ENCODE measurements at places on chromosomes 1 and 21.
A peak's percentile ranks its signal among the peaks of the same experiment; 100 is the strongest.

DNA sequence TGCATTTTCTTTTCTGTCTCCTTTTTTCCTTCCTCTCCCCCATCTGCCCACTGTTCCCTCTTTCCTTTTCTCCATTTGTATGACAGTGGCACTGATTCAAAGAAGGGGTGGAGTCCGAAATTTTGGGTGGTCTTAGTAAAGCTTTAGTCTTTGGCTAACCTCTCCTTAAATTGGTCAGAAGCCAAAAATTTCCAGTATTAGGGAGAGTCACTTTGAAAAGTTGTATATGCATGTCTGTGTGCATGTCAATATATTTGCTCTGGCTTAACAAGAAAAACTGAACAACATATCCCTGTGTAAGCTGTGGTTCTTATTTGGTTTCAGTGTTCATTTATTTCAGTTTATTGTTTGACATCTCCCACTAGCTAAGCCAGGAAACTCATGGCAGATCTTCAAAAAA lies 314.8 kb upstream of the CXADR start:
- no peaks in the 10 kb centered on the region for H3K36me3 ChIP-seq
- H3K27me3 ChIP-seq: no peaks in the 10 kb centered on the region
- no peak overlapping the region for H3K4me3 ChIP-seq
- no peak for DNase-seq

DNA sequence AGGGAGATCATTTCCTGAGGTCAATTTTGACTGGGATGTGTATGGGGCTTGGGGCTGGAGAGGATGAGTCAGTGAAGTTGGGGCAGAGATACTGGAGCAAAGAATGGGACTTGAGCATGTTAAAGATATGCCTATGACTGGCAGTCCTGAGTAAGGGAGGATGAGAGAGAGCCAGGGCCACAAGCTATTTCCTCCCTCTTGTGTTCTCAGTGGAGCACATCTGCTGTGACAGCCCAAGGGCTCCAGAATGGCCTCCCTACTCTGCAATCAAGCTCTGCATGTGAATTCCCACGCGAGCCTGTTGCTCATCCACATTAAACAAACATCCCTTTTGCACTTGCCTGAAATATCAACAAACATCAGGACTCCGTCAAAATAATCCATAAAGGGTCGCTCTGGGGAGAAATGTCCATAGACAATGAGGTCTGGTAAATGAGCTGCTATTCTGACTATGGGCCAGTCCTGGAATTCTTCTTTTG lies 9.2 kb downstream of the ADCY10 start:
- H3K36me3 ChIP-seq: no peaks in the 10 kb centered on the region
- H3K27me3 ChIP-seq: no peaks in the 10 kb centered on the region
- H3K4me3 ChIP-seq: no peak overlapping the region
- H3K4me1 ChIP-seq: no peaks in the 10 kb centered on the region
- no peak for DNase-seq
- no peak overlapping the region for H3K27ac ChIP-seq

DNA sequence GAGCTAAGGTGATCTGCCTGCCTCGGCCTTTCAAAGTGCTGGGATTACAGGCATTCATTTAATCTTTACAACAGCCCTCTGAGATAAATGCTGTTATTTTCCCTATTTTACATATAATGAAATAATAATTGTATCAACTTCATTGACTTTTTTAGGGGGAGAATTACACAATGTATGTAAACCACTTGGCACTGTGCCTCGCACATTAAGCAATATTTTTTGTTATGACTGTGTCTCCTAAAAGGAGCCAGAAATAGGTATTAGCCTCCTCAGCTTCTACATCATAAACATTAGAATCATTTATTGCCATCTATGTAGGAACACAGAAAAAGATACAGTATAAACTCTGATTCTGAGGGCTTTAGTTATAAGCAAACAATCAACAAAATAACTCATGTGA lies 1.1 kb upstream of the DNAJC28 start:
- H3K27ac ChIP-seq: no peak overlapping the region
- no peak overlapping the region for H3K4me3 ChIP-seq
- H3K4me1 ChIP-seq: peaks cover 10% of the 10 kb centered on the region

GRCh38 chr21:29005696-29006095 lies 13.0 kb upstream of the LTN1 start:
- no peak overlapping the region for H3K4me3 ChIP-seq
- H3K36me3 ChIP-seq: peaks cover 10% of the 10 kb centered on the region
- no peak for DNase-seq
- no peaks in the 10 kb centered on the region for H3K27me3 ChIP-seq

DNA sequence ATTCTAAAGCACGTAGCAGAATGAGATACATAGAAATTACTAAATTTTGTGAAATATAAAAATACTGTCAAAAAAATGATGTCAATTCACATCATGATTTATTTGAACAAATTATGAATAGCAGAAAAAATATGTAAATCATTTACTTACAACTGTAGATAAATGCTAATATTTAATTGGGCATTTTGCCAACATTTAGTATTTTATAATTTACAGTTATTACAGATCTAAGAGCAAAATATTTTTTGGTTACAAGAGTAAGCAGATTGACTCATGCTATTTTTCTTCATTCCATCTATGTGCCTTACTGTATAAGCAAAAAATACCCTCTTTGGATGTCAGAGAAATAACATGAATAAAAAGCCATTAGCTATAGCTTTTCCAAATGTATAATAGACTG lies 282.3 kb upstream of the RGS18 start:
- H3K4me3 ChIP-seq: no peak overlapping the region
- no peaks in the 10 kb centered on the region for H3K27me3 ChIP-seq
- no peaks in the 10 kb centered on the region for H3K4me1 ChIP-seq
- DNase-seq: no peak
- no peaks in the 10 kb centered on the region for H3K36me3 ChIP-seq

DNA sequence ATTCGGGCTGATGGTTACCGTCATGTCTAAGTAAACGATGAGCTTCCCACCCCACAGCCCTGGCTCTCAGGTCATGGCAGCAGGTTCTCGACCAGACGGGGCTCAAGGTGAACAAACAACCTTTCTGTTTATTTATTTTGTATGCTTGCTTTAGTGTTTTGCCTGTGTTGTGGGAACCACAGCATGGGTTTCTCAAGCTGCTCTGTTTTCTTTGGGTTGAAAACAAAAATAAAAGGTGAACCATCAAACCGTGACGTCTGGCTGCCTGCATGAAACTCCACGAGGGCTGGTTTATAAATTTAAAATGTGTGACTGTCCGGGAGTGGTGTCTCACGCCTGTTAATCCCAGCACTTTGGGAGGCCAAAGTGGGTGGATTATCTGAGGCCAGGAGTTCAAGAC lies 28.0 kb downstream of the TMEM51 start:
- no peak for DNase-seq
- H3K27ac ChIP-seq: no peak overlapping the region
- no peaks in the 10 kb centered on the region for H3K4me1 ChIP-seq
- H3K27me3 ChIP-seq: peaks cover 42% of the 10 kb centered on the region
- H3K36me3 ChIP-seq: no peaks in the 10 kb centered on the region

DNA sequence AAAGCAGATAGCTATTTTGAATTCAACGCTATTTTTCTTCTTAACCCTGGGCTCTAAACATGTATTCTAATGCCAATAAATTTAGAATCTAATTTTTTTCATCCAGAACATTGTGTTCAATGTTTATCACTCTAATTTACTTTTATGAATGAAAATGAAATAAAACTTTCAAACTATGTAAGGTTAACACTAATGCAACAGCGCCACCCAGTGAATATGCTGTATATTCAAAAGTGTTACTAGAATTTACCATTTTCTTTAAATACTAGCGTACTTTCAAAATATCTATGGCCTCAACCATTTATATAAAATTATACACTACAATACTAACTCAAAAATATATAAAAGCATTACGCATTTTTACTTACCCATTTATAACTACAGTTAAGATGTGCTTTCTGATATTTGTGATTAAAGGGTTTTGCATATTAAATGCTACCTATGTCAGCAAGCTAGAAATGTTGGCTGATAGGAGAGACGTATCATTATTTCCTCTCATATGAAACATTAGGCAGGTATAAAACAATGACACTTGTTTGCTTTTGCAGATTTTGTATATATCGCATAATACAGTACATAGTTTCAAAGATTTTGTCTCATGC lies 5.9 kb upstream of the NUF2 start:
- H3K4me3 ChIP-seq: no peak overlapping the region
- H3K27ac ChIP-seq: no peak overlapping the region
- peaks cover 4% of the 10 kb centered on the region for H3K36me3 ChIP-seq

DNA sequence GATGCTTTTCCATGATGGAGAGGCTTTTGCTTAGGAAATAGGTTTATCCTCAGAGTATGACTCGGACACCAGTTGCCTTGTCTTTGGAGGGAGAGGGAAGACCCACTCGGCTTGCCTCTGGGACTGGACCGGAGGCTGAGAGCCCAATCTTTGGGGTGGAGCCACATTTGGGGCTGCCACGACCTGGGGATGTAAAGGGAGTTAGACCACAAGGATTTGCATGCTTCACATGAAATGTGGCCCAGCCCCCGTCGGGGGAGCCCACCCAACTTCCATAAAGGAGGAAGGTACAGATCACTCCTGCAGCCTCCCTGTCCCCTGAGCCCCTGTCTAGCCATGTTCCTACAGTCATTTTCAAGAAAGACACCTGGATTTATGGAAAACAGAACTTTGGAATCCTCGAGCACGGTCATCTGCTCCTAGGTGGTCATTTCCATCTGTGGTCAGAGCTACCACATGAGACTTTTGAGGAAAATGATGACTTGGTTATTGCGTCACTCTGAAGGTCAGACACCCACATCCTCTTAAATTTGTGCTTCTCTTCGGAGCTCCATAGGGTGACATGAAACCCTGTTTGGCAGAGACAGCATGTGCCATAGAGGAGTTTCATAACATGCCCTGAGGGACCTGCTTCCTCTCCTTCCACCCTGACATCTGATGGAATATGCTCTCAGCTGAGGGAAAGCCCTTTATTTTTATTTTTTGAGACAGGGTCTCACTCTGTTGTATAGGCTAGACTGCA lies 99.4 kb upstream of the SLC45A1 start:
- no peak overlapping the region for H3K27ac ChIP-seq
- peaks cover 58% of the 10 kb centered on the region for H3K27me3 ChIP-seq
- H3K4me3 ChIP-seq: no peak overlapping the region

DNA sequence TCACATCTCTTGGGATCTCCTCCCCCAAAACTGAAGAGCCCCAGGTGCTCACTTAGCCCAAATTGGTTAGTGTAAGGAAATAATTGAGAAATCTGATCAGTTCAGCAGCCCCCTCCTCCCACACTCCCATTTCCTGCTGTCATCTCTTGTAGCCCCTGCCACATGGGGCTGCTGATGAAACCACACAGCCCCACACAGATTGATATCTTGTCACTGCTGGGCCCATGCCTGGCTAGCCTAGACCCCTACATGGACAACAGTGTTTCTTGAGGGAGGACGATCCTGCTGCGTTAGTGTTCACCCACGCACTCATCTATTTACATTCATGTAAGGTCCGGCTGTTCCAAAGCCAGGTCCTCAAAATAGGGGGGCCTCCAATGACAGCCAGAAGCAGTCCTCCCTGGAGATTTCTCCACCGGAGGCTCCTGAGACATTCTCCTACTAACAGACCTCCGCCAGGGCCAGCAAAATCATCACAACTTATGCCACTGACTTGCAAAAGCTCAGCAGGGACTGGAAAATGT lies 23.9 kb upstream of the RXRG start:
- no peaks in the 10 kb centered on the region for H3K36me3 ChIP-seq
- no peak overlapping the region for H3K4me3 ChIP-seq
- no peaks in the 10 kb centered on the region for H3K4me1 ChIP-seq
- H3K27me3 ChIP-seq: peaks cover 12% of the 10 kb centered on the region

GRCh38 chr1:39268112-39268581 lies 63.7 kb downstream of the MACF1 start:
- peak overlapping the region; percentile 59 for H3K4me3 ChIP-seq
- H3K4me1 ChIP-seq: peaks cover 62% of the 10 kb centered on the region
- peaks cover 21% of the 10 kb centered on the region for H3K36me3 ChIP-seq
- H3K27ac ChIP-seq: peak overlapping the region; percentile 70

DNA sequence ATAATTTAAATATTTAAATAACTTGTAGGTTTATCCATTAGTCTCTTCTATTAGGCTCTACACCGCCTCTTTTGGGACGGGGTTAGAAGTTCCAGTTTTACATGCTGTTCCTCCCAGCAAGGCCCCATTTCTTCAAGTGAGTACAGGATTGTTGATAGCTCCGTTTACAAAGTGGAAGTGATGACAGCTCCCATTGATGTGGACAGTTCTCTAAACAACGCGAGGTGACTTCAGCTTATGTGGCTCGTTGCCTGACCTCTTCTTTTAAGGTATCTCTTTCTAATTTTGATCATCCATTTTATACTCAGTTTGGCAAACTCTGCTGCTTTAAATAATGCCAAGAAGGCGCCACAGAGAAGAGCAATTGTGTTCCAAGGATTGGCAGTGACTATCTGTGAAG lies 49.7 kb downstream of the PACC1 start:
- H3K36me3 ChIP-seq: peaks cover 24% of the 10 kb centered on the region
- peaks cover 8% of the 10 kb centered on the region for H3K4me1 ChIP-seq
- no peaks in the 10 kb centered on the region for H3K27me3 ChIP-seq
- no peak overlapping the region for H3K4me3 ChIP-seq
- H3K27ac ChIP-seq: no peak overlapping the region

DNA sequence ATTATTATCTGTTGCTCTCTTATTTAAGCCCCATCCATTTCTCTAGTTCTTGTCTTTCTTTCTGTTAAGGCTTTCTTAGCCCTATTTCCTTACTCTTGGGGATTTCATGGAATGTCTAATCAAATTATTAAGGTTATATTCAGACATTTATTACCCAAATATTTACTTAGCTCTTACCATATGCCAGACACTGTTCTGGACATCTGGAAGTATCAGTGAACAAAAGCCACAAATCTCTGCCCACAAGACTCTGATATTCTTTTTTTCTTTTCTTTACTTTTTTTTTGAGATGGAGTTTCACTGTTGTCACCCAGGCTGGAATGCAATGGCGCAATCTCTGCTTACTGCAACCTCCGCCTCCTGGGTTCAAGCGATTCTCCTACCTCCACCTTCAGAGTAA lies 74.3 kb upstream of the NBL1 start:
- no peaks in the 10 kb centered on the region for H3K27me3 ChIP-seq
- no peak for DNase-seq
- H3K4me3 ChIP-seq: no peak overlapping the region
- no peaks in the 10 kb centered on the region for H3K36me3 ChIP-seq
- H3K27ac ChIP-seq: no peak overlapping the region

GRCh38 chr1:156970017-156970416 lies 49.6 kb downstream of the LRRC71 start:
- no peak for DNase-seq
- H3K4me3 ChIP-seq: no peak overlapping the region
- H3K27me3 ChIP-seq: no peaks in the 10 kb centered on the region
- H3K4me1 ChIP-seq: no peaks in the 10 kb centered on the region

GRCh38 chr21:40041446-40041845 lies 174.2 kb downstream of the PCP4 start:
- H3K27ac ChIP-seq: no peak overlapping the region
- H3K27me3 ChIP-seq: no peaks in the 10 kb centered on the region
- H3K4me3 ChIP-seq: no peak overlapping the region
- DNase-seq: no peak

GRCh38 chr1:34918977-34919561 lies 10.4 kb downstream of the DLGAP3 start:
- peaks cover 51% of the 10 kb centered on the region for H3K27me3 ChIP-seq
- DNase-seq: no peak
- no peak overlapping the region for H3K27ac ChIP-seq
- no peak overlapping the region for H3K4me3 ChIP-seq
- peaks cover 3% of the 10 kb centered on the region for H3K4me1 ChIP-seq

GRCh38 chr1:199174336-199174735 lies 535.5 kb downstream of the PTPRC start:
- no peak overlapping the region for H3K27ac ChIP-seq
- no peak overlapping the region for H3K4me3 ChIP-seq
- H3K27me3 ChIP-seq: peaks cover 4% of the 10 kb centered on the region
- H3K4me1 ChIP-seq: peaks cover 32% of the 10 kb centered on the region
- no peak for DNase-seq

- no peaks in the 10 kb centered on the region for H3K27me3 ChIP-seq
- DNase-seq: no peak
- H3K4me3 ChIP-seq: no peak overlapping the region
These were observed 67.6 kb downstream of the GIPC2 start for GRCh38 chr1:78113156-78113916.
